Stomach (tissue), 19 donors: ENCODE measurements at places on chromosomes 16 and 17. TPM values are rescaled to one million over a fixed set of nuclear protein-coding genes. Genes with fewer than 3 reads are reported as not detected.
A peak's percentile ranks its signal among the peaks of the same experiment; 100 is the strongest.

DNA sequence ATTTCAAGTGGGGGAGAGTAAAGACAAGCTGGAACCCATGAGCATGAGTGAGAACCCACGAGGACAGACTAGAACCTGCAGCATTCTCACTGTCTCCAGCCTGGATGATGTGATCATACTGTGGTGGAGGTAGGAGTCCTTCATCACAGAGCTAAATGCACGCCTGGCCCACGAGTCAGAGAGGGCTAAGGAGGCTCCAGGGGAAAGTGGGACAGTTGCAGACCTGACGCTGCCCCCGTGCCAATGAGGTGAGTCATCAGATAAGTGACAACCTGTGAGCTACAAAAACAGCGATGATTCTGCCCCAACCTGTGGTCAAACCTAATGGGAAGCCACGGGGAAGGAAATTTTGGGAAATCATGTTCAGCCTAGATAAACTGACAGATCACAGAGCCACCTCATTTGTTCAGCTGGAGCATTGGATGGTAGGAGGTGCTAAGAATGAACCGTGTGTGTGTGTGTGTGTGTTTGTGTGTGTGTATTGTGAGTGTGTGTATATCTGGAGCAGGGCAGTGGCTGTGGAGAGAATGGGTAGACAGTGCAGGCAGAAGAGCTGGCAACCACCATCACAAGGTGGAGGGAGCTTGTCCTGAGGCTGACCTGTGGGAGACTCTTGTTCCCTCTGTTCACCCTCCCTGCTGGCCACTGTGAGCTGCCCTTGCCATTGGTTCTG is 131.8 kb downstream of the UTP18 start:
- H3K36me3 ChIP-seq: no peaks in the 10 kb centered on the region

GRCh38 chr17:79866791-79867518 is 27.7 kb upstream of the CBX4 start:
- H3K36me3 ChIP-seq: no peaks in the 10 kb centered on the region
- H3K27ac ChIP-seq: no peak overlapping the region
- no peak for DNase-seq

DNA sequence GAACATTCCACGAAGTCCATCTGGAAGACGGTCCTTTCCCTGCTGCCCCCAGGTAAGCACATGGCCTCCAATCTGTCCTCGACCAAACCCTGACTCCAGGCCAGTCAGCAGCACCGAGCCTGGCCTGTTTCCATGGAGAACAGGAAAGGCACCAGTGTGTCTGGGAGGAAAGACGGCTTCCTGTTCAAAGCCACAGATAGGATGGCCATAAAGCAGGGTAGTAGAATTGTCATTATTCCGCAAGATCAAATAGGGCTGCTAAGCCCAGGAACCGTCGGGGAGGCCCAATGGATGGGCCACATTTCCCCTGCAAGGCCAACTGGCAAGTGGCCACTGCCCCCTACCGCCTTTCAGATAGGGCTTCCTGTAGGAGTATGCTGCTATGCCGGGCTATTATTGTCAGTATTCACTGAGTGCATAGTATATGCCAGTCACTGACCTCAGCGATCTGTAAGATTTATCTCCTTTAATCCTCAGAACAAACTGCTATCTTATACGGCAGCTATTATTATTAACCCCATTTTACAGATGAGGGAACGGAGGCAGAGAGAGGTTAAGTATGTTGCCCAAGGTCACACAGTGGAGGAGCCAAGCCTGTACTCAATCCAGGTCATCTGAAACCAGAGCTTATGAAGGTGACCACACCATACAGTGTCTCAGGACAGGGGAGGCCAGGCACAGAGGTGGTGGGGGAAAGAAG is 23.0 kb upstream of the PLCG2 start:
- no peaks in the 10 kb centered on the region for H3K36me3 ChIP-seq
- H3K4me1 ChIP-seq: no peaks in the 10 kb centered on the region
- H3K27ac ChIP-seq: no peak overlapping the region
- no peak for DNase-seq
- no peaks in the 10 kb centered on the region for H3K27me3 ChIP-seq

DNA sequence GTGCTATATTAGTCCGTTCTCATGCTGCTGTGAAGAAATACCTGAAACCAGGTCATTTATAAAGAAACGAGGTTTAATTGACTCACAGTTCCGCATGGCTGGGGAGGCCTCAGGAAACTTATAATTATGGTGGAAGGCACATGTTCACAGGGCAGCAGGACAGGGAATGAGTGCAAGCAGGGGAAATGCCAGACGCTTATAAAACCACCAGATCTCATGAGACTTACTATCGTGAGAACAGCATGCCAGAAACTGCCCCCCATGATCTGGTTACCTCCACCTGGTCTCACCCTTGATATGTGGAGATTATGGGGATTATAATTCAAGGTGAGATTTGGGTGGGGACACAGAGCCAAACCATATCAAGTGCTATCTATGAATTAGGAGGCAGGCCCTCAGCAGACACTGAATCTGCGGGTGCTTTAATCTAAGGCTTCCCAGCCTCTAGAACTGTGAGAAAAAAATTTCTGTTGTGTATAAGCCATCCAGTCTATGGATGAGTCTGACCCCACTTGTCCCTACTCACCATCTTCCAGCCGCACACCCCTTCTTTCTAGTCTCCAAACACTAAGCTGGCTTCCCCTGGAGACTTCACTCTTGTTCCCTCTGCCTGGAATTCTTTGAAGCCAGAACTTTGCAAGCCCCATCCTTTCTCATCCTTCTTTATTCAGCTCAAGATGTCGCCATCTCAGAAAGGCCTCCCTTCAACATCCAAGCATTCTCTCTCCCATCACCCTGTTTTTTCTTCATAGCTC is 772 bp upstream of the NUP93 start:
- no peak for DNase-seq
- peak overlapping the region; percentile 82 for H3K27ac ChIP-seq
- no peaks in the 10 kb centered on the region for H3K27me3 ChIP-seq
- H3K4me3 ChIP-seq: peak overlapping the region; percentile 93
- no peaks in the 10 kb centered on the region for H3K36me3 ChIP-seq
- peaks cover 23% of the 10 kb centered on the region for H3K4me1 ChIP-seq

Gene NGFR
- total RNA-seq: 1.9 TPM

Gene AIPL1
- not detected for total RNA-seq

Gene FN3K
- 16.5 TPM for total RNA-seq
